Calu3 (cell line): ENCODE measurements at places on chromosomes 11 and 22.
A peak's percentile ranks its signal among the peaks of the same experiment; 100 is the strongest.

DNA sequence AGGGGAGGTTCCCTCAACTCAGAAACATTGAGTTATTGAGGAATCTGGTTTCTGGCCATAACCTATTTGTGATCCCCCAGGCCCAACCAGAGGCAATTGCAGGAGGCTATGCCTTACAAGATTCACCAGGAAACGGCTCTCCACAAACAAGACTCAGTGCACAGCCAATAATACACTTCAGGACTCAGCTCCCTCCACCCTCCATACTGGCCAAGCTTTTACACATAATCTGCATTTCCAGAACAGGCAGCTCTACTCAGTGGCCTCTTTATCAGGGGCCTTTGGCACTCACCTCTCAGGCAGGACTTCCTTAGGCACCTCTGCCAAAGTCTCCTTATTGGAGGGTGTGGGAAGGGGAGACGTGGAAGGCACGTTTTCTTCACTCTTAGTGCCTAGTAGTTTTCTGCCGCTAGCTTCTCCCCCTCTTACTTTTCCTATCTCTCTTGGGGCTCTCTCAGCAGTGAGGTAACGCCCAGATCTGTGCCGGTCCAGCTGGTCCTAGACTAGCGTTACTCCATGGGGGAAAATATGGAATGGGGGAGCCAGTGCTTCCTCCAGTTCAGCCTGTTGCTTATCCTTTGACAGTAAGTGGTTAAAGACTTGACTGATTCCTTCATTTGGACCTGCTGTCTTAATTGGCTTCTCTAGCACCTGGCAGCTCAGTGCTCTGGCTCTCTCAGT, 62.8 kb upstream of the ANO3 start:
- no peak for DNase-seq

DNA sequence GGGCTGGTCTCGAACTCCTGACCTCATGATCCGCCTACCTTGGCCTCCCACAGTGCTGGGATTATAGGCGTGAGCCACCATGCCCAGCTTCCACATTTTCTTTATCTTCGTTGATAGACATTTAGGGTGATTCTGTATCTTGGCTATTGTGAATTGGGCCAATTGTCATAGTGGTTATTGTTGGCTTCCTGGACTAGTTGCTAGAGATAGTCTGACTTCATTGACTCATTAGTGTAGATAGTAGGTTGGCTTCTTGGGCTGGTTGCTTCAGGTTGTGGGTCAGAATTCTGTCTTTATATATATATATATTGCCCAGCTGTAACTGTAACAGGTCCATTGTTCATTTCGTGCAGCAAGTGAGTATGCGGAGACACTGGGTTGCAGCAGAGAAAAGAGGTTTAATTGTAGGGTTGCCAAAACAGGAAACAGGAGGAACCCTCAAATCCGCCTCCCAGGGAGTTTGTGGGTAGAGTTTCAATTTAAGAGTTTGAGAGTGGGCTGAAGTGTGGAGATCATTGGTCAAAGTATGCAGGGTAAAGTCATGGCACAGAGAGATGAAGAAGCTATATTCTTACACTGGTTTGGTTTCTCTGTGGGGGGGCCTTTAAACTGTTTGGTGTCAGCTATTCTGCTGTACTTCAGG, 22.0 kb downstream of the ATG13 start:
- DNase-seq, result no peak

- no peak for DNase-seq
Observed at GRCh38 chr22:44325718-44326490, 13.2 kb upstream of the SHISAL1 start.

DNA sequence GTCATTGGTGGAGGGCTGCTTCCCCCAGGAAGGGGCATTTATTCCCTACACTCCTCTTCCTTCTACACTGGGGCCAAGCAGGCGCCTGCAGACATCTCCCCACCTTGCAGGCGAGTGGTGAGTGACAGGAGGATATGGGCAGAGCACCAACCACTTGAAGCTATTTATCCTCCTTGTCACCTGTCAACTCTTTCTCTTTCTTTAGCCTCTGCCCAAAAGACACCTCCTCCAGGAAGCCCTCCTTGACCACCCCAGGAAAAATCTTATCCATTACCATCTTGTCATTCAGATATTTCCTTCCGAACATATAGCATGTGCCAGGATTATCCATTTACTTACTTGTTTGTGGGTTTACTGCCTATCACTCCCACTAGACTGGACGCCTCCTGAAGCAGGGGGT, 362.4 kb downstream of the MN1 start:
- no peak for DNase-seq

DNA sequence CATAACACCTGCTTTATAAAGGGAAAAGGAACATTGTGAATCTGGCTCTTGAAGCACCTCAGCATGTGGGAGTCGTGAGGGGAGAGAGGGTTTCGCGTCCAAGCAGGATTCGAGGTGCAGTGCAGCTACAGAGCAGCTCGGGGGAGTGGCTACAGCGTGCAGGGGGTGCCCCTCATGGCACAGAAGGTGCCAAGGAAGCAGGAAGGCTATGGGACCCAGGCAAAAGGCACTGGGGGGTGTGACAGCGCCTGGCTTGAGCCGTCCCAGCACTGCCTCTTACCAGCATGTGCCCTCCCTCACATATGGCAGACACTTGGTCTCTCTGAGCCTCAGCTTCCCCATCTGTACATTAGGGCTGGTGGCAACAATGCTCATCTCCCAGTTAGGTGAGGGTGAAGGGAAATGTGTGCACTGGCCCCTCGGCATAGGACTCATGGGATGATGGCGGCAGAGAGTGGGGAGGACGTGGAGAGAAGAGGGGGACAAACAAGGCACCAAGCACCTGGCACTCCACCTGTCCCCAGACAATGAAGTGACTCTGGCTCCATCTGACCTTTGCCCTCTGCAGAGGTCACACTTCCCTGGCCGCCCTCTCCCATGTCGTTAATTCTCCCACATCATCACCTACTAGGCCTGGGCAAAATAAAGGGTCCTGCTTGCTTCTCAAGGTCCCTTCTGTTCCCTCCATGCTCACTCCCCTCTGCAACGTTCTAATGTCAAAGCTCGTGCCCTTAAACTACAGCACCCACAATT, 10.4 kb downstream of the TNKS1BP1 start:
- no peak for DNase-seq

DNA sequence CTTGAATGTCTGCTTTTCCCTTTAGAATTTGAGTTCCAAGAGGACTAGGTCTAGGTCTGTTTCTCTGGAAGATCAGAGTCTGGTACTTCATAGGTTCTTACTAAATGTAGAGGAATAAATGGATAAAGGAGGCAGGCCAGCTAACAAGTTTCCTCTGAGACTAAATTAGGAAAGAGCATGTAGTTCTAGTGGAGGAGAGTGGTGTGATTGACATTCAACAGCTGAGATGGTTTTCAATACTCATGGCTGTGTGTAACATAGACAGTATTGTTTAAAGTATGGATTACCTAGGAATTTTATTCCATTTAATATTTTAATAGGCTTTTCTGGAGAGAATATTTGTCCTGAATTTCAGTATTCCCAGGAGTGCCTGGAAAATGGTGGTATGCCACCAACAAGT, 364.7 kb downstream of the METTL15 start:
- no peak for DNase-seq

DNA sequence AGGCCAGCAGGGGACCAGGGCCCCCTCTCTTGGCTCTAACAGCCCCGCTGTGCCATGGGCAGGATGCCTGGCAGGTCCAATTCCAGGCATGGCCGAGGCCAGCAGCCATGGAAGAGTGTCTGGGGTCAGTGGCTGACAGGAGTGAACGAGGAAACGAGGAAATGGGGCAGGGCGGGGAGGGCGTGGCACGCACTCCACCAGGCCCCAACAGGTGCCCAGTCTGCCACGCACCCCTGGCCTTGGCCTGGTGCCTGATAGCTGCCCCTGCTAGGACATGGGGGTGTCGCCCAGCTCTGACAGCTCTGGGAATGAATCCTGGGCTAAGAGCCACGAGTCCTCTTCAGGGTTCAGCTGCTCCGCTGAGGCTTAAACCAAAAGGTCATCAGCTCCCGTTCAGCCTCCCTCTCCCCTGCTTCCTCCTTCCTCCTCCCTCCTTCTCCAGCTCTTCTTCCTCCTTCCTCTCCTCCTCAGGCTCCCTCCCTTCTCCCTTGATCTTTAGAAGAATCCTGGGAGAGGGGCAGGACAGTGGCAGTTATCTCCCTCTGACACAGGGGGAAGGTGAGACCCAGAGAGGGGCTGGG, 11.5 kb upstream of the TBC1D22A start:
- peak; percentile 46 for DNase-seq

DNA sequence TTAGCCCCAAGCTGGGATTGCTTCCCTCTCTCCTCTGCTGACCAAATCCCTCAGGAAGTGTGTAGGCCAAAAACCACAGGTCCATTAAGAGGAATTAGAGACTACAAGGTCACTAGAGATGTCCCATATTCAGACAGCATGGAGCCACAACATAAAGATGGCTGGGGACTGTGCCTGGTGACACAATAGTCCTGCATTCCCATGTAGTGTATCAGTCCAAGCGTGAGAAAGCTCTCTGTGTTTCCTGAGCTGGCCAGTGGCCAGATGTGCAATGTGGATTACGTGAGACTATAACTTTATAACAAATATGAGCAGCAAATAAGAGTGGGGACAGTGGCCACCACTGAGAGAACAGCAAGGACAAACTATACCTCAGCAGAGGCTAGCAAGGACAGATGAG, 7.6 kb upstream of the MS4A10 start:
- DNase-seq, result peak; percentile 55

GRCh38 chr22:33274214-33275072, 216.3 kb upstream of the SYN3 start:
- peak; percentile 34 for DNase-seq

DNA sequence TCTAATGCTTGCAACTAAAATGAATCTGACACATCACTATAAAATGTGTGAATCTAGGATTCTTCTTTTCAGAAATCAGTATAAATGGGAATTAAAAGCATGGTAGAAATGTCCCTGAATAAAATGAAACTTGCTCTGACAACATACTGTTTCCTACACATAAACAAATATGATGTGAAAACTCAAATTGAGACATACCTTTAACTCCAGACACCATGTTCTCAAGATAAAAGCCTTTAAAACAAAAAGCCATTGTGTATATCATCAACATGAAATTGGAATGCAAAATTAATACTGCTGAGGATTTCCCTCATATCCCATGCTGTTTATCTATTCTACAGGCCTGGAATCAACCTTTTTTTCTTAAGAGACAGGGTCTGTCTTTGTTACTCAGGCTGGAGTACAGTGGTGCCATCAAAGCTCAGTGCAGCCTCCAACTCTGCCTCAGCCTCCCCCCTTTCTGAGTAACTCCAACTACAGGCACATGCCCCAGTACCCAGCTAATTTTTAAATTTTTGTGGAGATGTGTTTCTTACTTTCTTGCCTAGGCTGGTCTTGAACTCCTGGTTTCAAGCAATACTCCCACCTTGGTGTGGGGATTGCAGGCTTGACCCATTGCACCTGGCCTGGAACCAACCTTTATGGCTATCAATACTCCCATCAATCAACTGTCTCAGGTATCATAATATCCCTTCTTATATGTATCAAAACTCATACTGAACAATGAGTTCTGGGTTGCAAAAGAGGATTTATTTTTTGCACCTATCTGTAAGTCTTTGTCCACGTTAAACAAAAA, 6.7 kb downstream of the TAF1D start:
- no peak for DNase-seq

GRCh38 chr22:20573176-20573832, 65.9 kb downstream of the MED15 start:
- DNase-seq, result no peak

DNA sequence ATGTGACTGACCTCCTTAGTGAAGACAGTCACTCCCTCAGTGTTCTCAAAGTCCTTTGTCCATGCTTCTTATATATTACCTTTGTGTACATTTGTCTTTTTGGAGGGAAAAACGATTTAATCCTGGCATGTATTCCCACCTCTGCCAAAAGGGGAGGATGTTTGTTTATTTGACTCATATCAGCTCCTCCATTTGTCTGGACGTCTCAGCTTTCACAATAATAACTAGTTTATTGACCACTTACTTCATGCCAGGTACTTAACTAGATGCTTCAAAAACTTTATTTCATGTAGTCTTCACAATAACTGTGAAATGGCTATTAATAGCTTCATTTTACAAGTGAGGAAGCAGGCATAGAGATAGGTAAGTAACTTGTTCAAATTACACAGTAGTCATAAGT, 5.3 kb downstream of the TBCEL start:
- DNase-seq, result no peak

- no peak for DNase-seq
Observed at GRCh38 chr11:114799476-114799875, 121.1 kb downstream of the NXPE2 start.

DNA sequence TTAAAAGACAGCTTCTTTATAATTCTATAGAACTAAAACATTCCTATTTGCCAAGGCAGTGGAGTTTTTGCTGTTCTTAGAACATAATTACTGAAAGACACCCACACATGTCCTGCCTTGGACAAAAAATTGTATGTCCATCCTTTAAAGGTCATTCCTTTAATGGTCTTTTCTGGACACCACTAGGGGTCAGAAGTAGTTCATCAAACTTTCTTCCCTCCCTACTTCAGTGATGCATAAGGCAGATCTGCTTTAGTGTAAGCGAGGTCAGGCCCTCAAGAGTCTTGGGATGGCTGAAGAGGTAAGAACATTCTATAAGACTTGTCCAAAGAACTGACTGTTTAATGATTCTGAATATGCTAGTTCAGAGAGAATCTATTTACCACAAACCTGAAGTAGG, 4.3 kb upstream of the OR51V1 start:
- peak; percentile 22 for DNase-seq

- DNase-seq, result no peak
Observed at GRCh38 chr22:47300698-47301405, 538.4 kb downstream of the TBC1D22A start.

DNA sequence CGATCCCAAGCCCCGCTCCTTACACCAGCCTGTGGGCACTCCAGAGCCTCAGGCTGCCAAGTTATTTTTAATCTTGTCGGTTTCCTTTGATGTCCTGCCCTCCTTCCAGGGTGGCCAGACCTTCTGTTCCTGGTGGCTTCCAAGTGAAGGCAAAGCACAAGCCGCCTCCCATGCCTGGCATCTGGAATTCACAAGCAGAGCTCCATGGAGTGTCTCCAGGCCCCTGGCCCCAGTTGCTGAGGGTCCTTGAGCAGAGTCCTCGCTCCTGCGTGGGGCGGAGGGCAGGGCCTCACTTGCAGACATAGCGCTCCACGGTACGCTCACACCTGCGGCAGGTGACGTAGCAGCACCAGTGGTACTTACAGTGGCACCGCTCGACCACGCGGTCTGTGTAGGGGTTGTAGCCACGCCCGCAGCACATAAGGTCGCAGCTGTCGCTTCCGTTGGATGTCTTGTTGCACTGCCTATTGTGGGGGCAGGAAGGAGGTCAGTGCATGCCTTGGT, 19.5 kb downstream of the WNT11 start:
- DNase-seq, result no peak

GRCh38 chr22:25749420-25750169, 7.6 kb downstream of the MYO18B start:
- no peak for DNase-seq

- no peak for DNase-seq
Observed at GRCh38 chr11:6563121-6563619, 40.2 kb downstream of the RRP8 start.

GRCh38 chr22:36423461-36424404, 36.0 kb upstream of the MYH9 start:
- no peak for DNase-seq

- no peak for DNase-seq
Observed at GRCh38 chr11:67600324-67601029, 6.3 kb upstream of the NDUFV1 start.

GRCh38 chr11:112612250-112612849, 348.9 kb upstream of the NCAM1 start:
- DNase-seq, result peak; percentile 27
